ENCODE measurements at places on chromosomes 11 and 22.

- H3K4me3 ChIP-seq: no peak overlapping the region
- peaks cover 6% of the 10 kb centered on the region for H3K27me3 ChIP-seq
- no peaks in the 10 kb centered on the region for H3K36me3 ChIP-seq
- DNase-seq: no peak
These were observed 493.3 kb downstream of the BRD1 start for GRCh38 chr22:49334449-49334789.

GRCh38 chr11:117195258-117195657, 3.9 kb upstream of the TAGLN start:
- no peak overlapping the region for H3K27ac ChIP-seq
- H3K4me1 ChIP-seq: peaks cover 12% of the 10 kb centered on the region
- peak overlapping the region; percentile 33 for H3K4me3 ChIP-seq
- DNase-seq: no peak

DNA sequence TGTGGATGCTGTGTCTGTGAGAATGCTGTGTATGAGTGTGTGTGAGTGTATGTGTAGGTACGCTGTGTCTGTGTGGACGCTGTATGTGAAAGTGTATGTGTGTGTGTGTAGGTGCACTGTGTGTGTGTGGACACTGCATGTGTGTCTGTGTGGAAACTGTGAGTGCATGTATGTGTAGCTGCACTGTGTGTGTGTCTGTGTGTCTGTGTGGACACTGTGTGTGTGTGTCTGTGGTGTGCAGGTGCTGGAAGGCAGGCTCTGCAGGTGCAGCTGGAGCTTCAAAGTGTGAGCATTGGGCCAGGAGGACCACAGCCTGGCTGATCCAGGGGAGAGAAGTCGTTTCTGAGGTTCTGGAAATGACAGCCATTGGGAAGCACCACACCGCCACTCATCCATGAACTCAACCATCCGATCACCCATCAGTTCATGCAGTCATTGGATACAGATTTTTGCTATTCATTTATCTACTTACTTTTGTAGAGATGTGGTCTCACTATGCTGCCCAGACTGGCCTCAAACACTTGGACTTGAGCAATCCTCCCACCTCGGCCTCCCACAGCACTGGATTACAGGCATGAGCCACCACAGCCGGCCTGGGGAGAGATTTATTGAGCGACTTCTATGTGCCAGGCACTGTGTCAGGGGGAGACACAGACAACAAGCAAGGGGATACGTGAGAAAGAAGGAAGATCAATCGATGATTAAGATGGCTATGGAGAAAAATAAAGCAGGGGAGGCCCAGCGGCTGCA, 9.6 kb downstream of the TRPM5 start:
- H3K27me3 ChIP-seq: peaks cover 8% of the 10 kb centered on the region
- no peak overlapping the region for H3K4me3 ChIP-seq
- H3K4me1 ChIP-seq: no peaks in the 10 kb centered on the region
- H3K36me3 ChIP-seq: no peaks in the 10 kb centered on the region

GRCh38 chr11:64395545-64396078, 36.6 kb downstream of the RPS6KA4 start:
- peaks cover 7% of the 10 kb centered on the region for H3K27me3 ChIP-seq
- DNase-seq: no peak
- H3K4me3 ChIP-seq: no peak overlapping the region
- no peak overlapping the region for H3K27ac ChIP-seq
- no peaks in the 10 kb centered on the region for H3K36me3 ChIP-seq

DNA sequence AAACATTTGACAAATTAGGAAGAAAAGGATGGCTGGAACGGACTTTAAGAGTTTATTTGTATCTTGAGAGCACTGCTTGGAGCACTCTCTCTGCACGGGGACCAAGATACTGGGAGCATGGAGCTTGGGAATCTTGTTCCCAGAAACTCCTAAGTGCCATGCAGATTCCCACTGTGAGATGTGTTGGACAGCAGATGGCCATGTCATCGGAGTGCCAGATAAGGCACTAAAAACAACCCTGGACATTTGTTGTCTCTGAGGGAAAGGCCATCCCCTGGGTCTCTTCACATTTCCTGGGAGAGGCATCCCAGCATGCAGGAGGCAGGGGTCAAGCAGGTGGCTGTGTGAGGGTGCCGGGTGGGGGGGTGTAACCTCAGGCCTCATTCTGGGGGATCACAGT, 2.9 kb downstream of the KIRREL3 start:
- DNase-seq: no peak
- no peaks in the 10 kb centered on the region for H3K27me3 ChIP-seq
- H3K4me1 ChIP-seq: no peaks in the 10 kb centered on the region
- H3K27ac ChIP-seq: no peak overlapping the region

- H3K4me1 ChIP-seq: no peaks in the 10 kb centered on the region
- DNase-seq: no peak
- H3K4me3 ChIP-seq: no peak overlapping the region
- peaks cover 6% of the 10 kb centered on the region for H3K27me3 ChIP-seq
- H3K36me3 ChIP-seq: no peaks in the 10 kb centered on the region
- H3K27ac ChIP-seq: no peak overlapping the region
These were observed 21.1 kb upstream of the IGLL5 start for GRCh38 chr22:22866381-22867111.

- H3K27me3 ChIP-seq: peaks cover 6% of the 10 kb centered on the region
- no peaks in the 10 kb centered on the region for H3K4me1 ChIP-seq
- DNase-seq: no peak
These were observed 20.4 kb downstream of the P2RX3 start for GRCh38 chr11:57358543-57358961.

DNA sequence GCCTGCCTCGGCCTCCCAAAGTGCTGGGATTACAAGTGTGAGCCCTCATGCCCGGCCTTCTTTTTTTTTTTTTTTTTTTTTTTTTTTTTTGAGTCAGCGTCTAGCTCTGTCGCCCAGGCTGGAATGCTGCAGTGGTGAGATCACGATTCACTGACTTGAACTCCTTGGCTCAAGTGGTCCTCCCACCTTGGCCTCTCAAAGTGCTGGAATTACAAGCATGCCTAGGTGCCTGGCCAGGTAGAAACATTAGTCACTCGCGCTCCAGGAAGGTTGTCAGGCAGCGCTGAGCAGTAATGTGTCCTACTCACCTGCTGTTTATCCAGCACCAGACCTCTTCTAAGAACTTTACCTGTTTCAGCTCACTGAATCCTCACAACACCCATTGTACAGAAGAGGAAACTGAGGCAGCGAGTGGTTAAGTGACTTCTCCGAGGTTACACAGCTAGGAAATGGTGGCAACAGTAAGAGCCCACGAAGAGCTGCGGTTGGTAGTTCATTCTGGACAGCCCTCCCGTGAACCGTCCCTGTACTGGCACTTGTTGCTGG, 496 bp upstream of the CST6 start:
- peaks cover 12% of the 10 kb centered on the region for H3K4me1 ChIP-seq
- peaks cover 13% of the 10 kb centered on the region for H3K27me3 ChIP-seq
- no peak for DNase-seq

- no peak overlapping the region for H3K27ac ChIP-seq
- peak; percentile 24 for DNase-seq
- H3K27me3 ChIP-seq: peaks cover 17% of the 10 kb centered on the region
- peaks cover 10% of the 10 kb centered on the region for H3K4me1 ChIP-seq
These were observed 657 bp downstream of the ELMOD1 start for GRCh38 chr11:107591378-107592230.

DNA sequence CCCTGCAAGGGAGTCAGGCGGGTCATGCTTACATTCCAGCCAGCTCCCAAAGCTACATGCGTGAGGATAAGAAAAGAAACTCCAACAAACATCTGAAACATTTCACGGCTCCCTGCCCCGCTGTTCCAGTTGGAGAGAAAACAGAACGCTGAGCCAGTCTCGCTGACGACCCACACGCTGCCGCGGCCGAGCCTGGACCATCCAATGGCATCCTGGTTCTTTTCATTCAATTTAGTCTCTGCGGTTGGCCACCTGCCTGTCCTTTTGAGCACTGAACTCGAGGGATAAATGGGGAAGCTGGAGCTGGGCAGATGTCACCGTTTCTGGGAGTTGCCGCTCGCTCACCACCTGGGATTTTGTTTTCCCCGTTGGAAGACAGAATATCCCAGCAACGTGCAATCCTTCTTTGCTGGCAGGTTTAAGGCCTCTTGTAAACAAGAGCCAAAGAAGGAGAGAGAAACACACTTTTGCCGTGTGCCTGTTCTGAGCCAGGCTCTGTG, 45.3 kb upstream of the SHISAL1 start:
- DNase-seq: no peak
- H3K27ac ChIP-seq: no peak overlapping the region
- H3K4me3 ChIP-seq: no peak overlapping the region
- H3K27me3 ChIP-seq: peaks cover 16% of the 10 kb centered on the region

DNA sequence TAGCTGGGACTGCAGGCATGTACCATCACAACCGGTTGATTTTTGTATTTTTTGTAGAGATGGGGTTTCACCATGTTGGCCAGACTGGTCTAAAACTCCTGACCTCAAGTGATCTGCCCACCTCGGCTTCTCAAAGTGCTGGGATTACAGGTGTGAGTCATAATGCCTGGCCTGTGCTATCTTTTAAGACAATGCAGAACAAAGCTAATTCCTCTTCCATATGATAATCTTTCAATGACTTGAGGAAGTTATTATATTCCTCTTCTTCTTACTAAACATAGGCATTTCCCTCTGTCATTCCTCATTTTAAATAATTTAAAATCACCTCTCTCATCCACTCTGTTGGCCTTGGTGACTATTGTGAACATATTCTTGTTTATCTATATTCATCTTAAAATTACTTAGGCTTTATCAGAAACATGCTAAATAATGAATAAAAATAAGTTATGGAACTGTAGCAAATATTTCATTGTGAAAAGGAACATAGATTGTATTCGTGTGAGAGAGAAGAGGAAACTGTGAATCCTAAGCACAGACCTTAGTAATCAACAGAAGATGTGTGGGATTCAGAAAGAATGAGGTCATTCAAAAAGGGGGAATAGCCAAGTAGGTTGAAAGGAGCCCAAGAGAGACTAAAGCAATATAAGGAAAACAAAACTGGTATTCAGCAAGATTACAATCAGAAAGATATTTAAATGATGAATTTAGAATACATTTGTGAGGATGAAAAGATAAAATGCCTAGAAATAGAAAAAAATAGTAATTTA, 269.4 kb downstream of the TTC28 start:
- no peak for DNase-seq
- no peak overlapping the region for H3K27ac ChIP-seq
- no peaks in the 10 kb centered on the region for H3K27me3 ChIP-seq
- H3K36me3 ChIP-seq: peaks cover 6% of the 10 kb centered on the region

All from endothelial cell (in vitro differentiated cells).